Immature natural killer cell (primary cell): ENCODE measurements at places on chromosomes 6 and 20. TPM values are rescaled to one million over a fixed set of nuclear protein-coding genes. Genes with fewer than 3 reads are reported as not detected.

LINC00237 gene
- not detected for polyA plus RNA-seq

IFT52 gene
- polyA plus RNA-seq: 40.0 TPM

HLA-G gene
- polyA plus RNA-seq: 3.1 TPM

KDM1B gene
- polyA plus RNA-seq: 1.3 TPM
